ENCODE measurements at places on chromosomes 2 and 18. TPM values are rescaled to one million over a fixed set of nuclear protein-coding genes. Genes with fewer than 3 reads are reported as not detected.

DNA sequence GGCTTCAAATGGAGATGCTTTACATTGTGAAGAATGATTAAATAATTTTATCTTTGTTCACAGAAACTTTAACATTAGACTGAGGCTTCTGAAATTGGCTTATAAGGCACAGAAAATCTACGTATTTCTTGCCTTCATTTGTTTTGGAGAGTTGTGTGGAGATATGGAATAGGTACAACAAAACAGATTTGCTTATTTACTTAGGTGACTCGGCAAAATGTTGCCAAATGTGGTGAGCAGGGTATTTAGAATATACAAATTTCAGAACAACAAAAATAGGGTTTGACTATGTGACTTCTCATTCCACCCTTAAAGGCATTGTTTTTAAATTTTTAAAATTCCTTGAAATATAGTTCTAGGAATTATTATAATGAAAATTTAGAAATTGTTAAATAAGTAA is 134.2 kb downstream of the KCNJ3 start:
- DNase-seq, result no peak

GRCh38 chr2:121911036-121911435 is 155.6 kb downstream of the TSN start:
- no peak for DNase-seq

NEUROD1 gene
- total RNA-seq, result not detected

- DNase-seq, result no peak
These were observed 90.6 kb upstream of the TAF1B start for GRCh38 chr2:9752441-9753275.

- no peak for DNase-seq
These were observed 209.3 kb downstream of the AKAIN1 start for GRCh38 chr18:4987452-4988405.

DNA sequence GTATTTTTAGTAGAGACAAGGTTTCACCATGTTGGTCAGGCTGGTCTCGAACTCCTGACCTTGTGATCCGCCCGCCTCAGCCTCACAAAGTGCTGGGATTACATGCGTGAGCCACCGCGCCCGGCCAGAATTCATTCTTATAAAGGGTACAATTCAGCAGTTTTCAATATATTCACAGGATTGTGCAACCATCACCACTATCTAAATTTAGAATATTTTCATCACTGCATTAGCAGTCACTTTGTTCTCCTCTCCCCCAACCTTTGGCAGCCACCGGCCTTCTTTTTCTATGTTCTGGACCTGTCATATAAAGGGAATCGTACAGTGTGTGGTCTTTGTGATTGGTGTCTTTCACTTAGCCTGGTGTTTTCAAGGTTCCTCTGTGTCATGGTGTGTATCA is 40.7 kb downstream of the TCF7L1 start:
- no peak for DNase-seq

DNA sequence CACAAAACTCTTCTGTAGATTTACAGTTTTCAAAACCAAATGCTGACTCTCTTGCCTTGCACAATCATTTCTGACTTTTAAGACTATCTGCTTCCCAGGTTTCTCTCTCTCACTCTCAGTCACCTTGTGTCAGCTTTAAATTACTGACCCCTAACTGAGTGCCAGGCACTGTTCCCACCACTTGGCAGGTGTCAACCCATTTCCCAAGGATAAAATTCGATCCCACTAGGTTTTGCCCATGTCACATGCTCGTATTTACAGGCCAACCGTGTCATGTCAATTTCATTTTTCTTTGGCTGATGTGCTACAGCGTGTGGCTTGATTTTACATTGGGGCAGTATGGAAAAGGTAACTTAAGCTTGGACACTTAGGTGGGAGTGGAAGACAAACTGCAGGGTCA is 26.1 kb upstream of the LMAN1 start:
- DNase-seq, result no peak

- no peak for DNase-seq
These were observed 253.3 kb upstream of the AGAP1 start for GRCh38 chr2:235240574-235240973.

DNA sequence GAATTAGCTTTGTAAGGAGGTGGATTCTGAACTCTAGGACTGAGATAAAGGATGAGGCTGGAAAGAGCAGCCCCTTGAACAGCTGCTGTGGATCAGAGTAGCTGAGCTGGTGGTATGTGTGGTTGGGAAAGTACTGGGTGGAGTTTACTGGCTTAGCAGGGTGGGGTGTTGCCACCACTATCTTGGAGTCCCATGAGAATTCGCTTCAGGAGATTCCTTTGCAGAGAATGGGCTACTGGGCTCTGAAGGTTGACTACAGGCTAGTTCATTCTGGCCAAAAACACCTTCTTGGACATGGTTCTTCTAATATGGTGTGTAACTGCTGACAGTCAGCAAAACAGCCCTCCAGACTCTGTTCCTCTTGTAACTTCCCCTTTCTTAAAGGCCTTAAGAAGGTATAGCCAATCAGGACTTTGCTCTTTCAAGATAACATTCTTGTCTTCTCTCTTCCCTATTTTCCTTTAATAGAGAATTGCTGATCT is 52.7 kb downstream of the TET3 start:
- DNase-seq, result no peak

DNA sequence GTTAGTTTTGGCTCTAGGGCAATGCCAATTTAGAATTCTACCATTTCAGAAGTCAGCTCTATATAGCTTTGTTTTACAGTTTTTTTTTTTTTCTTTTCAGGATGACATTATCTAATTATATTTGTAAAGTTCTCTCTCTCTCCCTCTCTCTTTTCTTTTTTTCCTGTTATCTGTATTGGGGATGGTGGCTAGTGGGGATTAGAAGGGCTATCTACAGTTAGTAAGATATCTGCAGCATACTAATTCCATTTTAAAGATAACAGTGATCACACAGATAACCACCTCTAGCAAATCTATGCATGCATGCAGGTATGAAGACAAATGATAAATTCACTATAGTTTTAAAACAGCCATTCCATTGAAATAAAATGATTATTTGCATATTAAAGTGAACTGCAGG is 438.9 kb downstream of the ERBB4 start:
- DNase-seq, result no peak

GRCh38 chr2:118723394-118723793 is 124.1 kb downstream of the EN1 start:
- DNase-seq, result no peak

DNA sequence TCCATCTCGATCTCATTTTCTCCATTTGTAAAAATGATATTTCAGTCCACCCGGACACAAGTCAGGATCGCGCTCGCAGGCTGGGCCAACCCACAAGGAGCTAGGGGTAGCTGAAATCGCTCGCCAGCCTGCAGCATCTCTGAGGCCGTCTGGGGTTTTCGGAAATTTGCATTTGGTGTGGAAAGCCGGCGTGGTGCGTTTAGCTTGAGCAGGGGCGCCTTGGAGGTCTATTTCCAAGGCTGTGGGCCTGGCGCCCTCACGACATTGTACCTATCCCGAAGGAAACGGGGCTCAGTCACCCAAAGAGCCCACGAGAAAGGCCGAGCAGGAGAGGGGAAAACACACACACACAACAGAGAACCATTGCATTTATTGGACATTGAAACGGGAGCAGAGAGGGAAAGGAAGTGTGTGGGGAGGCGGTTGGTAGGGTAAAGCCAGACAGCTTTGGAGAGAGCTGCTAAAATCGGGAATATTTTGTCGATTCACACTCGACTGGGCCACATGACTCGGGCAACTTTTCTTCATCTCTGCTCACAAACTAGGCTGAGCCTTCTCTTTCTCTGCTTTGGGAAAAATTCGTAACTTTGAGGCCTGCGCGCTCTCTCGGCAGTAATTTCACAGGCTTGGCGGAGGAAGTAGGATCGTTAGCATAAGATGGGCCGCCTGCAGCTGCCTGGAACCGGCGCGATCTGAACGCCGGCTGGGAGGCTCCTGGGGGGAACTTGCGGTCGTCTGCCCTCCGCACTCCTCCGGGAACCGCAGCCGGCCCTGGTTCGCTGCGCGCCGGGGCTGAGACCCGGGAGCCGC is 1.1 kb upstream of the HOXD8 start:
- DNase-seq, result no peak

FEV gene
- not detected for total RNA-seq

DNA sequence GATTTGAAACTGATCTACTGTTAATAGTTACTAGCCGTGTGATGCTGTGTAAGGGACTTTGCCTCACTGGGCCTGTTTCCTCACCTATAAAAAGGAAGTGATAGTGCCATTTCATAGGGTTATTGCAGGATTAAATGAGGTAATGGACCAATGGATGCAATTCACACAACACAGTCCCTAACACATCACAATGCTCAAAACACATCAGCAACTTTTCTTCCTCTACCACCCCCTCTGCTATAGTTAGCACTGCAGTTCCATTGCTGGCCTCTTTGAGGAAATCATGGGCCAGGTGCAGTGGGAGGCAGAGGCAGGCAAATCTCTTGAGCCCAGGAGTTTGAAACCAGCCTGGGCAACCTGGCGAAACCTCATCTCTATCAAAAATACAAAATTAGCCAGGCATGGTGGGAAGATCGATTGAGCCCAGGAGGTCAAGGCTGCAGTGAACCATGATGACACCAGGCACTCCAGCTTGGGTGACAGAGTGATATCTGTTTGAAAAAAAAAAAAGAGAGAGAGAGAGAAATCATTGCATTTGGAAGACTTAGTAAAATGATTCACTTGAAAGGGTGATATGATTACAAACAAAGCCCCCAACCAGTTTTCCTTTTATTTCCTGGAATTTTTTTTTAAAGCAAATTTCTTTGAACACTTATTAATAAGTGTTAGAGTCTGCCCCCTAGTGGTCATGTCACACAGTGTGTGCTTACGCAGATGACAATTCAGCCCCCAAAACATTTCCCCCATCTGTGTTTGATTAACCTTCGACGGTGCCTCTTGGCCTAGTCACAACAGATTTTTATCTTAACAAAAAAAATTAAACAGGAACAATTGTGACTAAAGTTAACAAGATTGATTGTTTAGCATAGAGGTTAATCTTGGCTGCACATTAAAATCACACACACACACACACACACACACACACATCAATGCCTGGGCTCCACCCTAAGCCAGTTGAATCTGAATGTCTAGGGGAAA is 88.6 kb upstream of the BCL11A start:
- no peak for DNase-seq

DNA sequence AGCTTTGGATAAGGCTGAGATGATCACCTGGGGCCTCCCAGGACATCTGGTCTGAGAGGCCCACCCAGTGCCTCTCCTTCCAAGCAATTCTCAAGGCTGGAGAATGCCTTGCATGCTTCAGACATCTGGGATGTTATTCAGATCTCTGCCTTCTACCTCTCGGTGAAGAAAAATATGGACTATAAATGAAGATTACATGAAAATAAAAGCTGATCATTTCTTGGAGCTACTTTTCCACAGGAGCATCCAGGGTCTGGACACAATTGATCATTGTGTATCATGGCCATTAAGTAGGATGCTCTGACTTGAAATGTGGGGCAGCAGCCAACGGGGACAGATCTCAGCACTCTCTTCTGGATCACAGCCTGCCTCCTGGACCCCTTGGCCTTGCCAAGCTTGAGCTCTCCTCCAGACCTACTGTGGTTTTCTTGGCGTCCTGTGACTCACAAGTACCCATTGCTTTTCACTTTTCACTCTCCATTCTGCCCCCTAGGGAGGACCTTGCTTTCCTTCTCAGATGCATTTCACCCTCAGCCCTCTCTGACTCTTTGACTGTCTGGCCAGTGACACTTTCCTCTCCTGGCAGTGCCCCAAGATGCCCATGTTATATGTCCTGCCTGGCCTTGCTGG is 203.1 kb downstream of the INSIG2 start:
- DNase-seq, result no peak

POTEI gene
- 0.46 TPM for total RNA-seq

GRCh38 chr2:105771836-105772235 is 27.1 kb downstream of the NCK2 start:
- no peak for DNase-seq

MTIF2 gene
- 24.1 TPM for total RNA-seq

GRCh38 chr2:218648088-218648786 is 11.2 kb downstream of the ZNF142 start:
- no peak for DNase-seq

GRCh38 chr2:168928113-168928831 is 27.2 kb downstream of the G6PC2 start:
- no peak for DNase-seq

GRCh38 chr18:51009072-51009471 is 20.9 kb upstream of the SMAD4 start:
- DNase-seq, result no peak

MC4R gene
- not detected for total RNA-seq

GRCh38 chr2:210663631-210664089 is 107.3 kb downstream of the CPS1 start:
- no peak for DNase-seq

GRCh38 chr2:114286438-114286837 is 156.0 kb upstream of the DPP10 start:
- DNase-seq, result no peak

DNA sequence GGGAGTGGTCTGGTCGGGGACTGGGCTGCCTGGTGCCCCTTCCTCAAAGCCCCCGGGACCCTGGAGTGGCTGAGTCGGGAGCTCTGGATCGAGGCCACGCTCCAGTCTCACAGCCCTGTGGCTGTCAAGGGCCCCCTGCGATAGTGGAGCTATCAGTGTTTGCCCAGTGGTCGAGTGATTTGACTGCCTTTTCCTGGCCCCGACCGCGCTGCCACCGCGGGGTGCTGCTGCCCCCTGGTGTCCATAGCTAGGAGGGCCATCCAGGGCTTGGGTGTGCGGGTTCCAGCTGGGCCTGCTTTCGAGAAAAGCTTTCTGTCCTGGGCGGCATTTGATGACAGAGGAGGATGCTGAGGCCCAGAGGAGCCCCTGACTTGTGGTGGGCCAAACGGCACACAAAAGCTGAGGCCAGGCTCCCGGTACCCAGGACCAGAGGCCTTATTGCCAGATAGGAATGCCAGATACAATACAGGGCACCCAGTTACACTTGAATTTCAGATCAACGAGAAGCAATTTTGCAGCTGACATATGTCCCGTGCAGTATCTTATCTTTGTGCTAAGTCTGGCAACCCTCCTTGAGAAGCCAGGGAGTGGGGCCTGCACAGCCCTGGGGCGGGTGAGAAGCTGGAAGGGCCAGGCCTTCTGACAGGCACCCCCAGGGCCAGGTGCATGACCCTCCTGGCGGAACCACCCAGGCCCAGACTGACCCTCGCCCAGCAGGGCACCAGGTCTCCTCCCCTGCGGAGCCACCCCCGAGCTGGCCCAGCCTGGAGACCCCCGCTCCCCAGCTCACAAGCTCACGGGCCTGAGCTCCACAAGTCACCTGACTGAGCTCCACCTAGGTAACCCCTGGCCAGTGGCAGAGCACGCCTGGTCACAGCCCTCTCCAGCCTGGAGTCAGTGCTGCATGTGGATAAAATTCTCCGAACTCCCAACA is 13.0 kb downstream of the ODC1 start:
- peak; percentile 66 for DNase-seq

OBSL1 gene
- 68.6 TPM for total RNA-seq

CAPN14 gene
- total RNA-seq, result not detected

MGAT4A gene
- total RNA-seq, result 31.7 TPM

ATP8B1 gene
- 6.3 TPM for total RNA-seq
